GM12878 (cell line): ENCODE measurements at places on chromosomes 1 and 21. TPM values are rescaled to one million over a fixed set of nuclear protein-coding genes. Genes with fewer than 3 reads are reported as not detected.
A peak's percentile ranks its signal among the peaks of the same experiment; 100 is the strongest.

DNA sequence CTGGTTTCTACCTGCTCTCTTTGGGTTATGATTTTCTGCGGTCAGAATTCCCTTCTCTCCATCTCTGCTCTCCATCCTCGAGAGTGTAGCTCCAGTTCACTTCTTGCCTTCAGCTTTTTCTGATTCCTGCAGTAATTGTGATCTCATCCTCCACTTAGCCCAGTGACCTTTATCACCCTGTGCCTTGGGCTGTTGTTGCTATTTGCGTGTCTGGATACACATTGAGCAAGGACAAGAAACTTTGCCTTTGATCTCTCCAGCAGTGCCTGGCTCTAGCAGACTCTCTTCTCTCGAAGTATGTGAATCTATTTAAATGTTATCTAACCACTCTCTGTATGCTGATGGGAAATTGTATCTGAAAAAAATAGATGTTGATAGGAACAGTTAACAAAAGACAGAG, 76.4 kb upstream of the MARK1 start:
- DNase-seq: no peak

DNA sequence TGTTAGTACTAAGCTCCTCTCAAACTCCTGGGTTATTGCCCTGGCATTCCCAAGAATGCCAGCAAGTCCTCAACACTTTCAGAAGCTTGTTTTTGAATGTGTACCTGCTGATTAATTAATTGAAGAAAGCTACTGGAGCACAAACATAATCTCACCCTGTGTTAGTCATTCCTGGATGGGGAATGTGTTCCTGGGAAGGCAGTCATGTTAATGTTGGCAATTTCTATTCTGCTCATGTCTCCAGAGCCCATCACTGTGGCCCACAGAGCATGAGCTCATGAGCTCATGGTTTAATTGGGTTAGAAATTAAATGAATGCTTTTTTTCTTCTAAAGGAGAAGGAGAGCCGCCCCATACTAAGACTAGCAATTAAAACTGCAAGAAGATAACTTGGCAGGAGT, 31.9 kb upstream of the KCNA3 start:
- DNase-seq: no peak

DNA sequence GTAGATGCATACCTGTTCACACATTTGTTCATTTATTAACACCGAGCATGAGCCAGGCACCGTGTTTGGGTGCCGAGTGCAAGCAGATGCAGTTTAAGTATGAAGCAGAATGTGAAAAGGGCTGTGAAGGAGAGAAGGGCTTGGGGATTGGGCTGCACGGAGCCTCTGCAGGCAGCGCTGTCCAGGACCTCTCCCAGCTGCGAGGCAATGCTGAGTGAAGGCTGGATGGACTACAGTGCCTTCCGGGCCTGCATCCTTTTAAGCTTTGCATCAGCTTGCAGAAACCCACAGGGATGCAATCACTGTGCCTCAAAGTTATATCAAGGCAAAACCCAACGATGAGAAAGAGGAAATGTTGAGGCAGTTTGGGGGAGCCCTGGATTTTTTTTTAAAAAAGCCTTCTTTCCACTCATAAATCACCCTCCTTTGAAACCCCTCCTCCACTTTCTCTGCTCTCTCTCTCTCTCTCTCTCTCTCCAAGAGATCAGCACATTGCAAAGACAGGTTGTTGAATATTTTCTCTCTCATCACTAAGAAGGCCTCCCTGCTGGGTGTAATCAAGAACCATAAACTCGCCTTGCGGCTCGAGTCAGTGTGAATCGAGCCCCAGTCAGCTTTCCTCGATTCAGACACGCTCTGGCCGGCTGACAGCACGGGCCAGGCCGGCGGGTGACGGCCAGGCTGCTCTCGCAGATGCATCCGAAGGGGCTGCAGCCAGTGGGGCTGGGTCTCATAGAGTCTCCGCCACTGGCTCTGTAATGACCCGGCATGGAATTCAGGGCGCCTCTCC, 89.2 kb upstream of the POU3F1 start:
- DNase-seq: no peak

DNA sequence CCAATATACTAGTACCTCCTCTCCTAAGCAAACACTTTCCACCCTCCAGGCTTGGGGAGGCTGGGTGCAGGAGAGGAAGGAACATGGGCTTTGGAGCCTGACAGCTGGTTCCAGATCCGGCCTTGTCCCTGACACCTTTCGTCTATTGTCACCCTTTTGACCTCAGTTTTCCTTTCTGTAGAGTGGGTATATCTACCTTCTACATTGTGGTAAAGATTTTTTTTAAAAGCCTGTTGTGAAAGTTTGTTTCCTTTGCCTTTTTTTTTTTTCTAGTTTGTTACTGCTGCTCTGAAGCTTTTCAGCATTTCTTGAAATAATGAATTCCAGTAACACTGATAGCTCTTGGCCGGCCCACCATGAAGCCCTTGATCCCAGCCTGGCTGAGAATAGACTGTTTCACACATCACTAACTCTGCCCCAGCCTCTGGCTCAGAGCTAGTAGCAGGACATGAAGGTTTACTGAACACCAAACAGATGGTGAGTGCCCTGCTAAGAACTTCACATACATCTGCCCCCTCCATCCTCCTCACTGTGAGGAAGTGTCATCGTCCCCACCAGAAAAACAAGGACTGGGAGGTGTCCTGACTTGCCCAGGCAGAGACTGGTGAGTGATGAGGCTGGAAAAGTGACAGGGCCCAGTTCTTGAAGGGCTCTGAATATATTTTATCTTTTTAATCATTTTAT, 33.0 kb upstream of the ID3 start:
- DNase-seq: no peak

GRCh38 chr1:196376630-196377328, 231.5 kb downstream of the KCNT2 start:
- DNase-seq: no peak

MMEL1 gene
- total RNA-seq: not detected in 2 replicates

DNA sequence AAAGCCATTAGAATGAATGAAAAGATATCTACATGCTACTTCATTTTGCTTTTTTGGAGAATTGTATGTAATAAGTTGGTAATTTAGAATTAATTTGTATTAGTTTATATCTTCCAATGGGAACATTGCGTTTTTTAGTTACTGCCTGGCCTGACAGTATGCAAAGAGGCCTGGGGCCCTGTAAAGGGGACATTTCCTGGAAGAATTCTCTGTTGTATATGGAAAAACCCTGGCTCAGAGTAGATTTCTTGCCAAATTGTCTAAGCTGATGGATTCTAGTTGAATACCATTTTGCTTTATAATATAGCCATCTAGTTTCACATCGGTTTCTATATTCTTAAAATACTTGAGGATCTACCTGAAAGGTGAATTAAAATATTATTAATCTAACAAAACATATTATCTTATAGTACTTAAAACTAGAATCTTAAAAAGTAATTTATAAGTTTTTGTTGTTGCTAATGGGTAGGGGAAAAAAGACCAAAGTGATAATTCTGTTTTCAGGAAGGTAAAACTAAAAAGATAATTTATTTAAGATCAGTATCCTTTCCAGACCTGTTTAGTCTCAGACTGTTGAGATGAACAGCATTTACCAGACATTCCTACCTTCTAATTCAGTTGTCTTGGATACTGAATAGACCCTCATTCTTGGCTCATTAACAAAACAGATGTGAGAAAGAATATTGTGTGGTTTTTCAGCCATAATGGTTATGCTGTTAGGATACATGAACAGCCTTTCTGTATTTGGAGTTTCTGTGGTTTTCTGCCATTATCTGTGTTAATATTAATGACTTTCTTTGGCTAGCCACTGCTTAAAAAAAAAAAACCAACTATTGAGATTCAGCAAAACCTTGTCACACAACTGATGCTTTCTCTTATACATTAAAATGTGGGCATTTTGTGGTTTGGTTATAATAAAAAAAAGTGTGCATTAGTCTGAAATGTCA, 4.8 kb downstream of the AGO3 start:
- DNase-seq: peak; percentile 26

SEMA4A gene
- 46.3 and 52.1 TPM in 2 replicates for total RNA-seq

- DNase-seq: no peak
Observed at GRCh38 chr1:119510046-119510445, 3.0 kb downstream of the HSD3B1 start.

PADI3 gene
- total RNA-seq: not detected in 2 replicates

DNA sequence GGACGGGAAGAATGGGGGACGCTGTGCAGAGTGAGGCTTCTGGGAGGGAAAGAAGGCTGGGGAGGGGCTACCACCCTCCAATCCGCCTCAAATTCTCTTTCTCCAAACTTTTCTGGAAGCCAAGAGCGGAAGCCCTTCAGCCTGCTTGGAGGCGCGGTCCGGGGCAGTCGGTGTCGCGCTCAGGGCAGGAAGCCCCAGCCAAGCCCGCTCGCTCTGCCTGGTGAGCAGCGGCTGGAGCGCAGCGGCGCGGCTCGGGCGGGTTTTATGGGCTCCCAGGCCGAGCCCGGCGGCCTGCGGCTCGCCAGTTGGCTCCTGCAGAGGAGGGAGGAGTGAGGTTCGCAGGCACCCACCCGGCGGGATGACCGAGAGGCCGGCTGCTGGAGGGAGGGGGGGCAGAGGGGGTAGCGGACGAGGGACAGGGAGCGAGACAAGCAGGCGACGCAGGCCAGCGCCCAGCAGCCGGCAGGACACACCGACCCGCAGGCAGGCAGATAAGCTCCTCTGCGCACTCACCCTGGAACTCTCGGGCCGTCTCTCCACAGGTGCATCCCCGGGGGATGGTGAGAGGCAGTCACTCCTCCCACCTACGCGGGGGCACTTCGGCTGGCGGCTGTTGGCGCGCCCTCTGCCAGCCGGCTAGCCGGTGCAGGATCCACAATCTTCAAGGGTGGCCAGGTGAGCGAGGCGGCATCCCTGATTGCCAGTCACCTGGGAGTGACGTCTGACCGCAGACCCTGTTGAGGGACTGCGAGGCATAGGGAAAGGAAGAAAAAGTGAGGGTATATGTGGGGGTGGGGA, at the start of gene AVPR1B:
AVPR1B (minus strand) TSS at position 238 of the 798 bp plus-strand sequence. CDS start 498 bp downstream, outside the sequence.
- no peak for DNase-seq

DNA sequence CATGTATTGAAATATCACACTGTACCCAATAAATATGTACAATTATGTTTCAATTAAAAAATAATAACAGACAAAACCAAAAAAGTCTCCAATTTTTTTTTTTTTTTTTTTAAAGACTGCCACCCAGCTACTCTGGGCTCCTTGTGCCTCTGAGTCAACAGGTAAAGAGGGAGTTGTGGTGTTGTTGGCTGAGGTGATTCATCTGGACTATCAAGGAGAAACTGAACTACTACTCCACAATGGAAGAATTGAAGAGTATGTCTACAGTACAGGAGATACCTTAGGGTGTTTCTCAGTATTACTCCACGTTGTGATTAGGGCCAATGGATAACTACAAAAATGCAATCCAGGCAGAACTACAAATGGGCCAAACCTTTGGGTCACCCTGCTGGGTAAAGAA, 67.9 kb downstream of the SCMH1 start:
- DNase-seq: no peak

- no peak for DNase-seq
Observed at GRCh38 chr1:94855307-94855700, 35.1 kb downstream of the SLC44A3 start.

HSD11B1 gene
- not detected in 2 replicates for total RNA-seq

- DNase-seq: no peak
Observed at GRCh38 chr1:93483606-93484005, 35.7 kb downstream of the FNBP1L start.

DNA sequence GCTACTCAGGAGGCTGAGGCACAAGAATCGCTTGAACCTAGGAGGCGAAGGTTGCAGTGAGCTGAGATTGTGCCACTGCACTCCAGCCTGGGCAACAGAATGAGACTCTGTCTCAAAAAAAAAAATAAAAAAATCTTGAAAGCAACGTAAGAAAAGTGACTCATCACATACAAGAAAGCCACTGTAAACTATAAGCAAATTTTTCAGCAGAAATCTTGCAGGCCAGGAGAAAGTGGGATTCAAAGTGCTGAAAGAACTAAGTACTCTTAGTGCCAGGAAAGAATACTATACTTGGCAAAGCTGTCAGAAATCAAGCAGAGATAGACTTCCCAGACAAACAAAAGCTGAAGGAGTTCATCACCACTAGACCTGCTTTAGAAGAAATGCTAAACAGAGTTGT, 4.4 kb upstream of the HMGN1 start:
- no peak for DNase-seq

DNA sequence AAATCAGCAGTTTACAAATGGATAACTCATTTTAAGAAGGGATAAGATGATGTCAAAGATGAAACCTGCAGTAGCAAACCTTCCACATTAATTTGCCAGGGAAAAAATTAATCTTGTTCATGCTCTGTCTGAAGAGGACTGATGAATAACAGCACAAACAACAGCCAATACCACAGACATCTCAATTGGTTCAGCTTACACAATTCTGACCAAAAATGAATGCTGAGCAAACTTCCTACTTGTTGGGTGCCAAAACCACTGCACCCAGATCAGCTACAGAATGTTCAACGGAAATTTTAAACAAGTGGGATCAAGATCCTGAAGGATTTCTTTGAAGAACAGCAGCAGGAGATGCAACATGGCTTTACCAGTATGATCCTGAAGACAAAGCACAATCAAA, 98.3 kb downstream of the COQ8A start:
- no peak for DNase-seq

DNA sequence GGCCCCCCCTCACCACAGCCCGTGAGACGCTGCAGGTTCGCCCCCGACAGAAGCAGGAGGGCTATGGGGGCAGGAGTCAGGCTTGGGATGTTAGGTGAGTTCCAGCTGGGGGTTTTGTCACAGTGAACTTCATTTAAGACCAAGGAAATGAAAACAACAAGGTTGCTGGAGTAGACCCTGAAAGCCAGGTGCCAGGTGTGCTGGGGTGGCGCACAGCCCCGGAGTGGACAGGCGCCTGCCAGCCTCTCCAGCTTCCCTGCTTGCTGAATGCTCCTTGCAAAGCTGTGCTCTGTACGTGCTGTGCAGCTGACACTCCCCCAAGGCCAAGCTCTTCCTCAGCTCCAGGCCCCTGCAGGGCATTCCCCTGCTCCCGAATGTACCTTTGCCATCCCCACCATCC, 102.4 kb downstream of the PGBD5 start:
- DNase-seq: no peak

- DNase-seq: no peak
Observed at GRCh38 chr1:94795434-94795833, 24.7 kb upstream of the SLC44A3 start.
